ENCODE measurements at places on chromosomes 7 and 10.

DNA sequence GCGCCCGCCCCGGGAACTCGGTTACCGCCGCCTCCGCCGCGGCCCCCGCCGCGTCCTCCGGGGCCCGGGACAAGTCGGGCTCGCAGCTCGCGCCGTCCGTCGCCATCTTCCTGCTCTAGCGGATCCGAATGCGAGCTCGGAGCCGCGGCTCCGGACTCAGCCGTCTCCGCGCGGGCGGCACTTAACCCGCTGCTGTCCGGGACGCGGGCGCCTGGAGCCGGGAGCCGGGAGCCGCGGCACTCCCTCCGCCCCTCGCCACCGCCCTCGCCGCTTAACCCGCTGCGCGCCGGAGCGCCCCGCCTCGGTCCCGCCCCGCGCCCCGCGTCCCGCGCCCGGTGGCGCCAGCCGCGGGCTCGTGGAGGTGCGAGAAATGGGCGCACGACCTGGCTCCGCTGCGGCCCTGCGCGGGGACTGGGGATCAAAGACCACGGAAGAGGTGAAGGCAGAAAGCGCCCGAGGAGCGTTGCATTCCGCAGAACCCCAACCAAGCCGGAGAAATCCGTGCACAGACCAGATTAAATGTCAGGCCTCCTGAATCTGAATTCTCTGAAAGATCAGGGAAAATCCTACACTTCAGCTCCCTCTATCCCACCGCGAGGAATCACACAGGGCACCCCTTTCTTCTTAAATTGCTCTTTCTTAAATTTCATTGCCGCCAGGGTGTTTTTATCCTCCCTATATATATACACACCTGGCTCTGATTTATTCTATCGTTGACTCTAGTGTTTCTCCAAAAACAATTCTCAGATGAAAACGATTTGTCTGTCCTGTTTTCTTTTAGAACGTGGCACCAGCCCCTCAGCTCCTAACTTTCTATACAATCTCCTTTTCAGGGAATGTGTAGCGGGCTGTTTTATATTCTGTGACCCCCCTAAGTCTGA lies at the start of gene CTTNBP2:
Gene CTTNBP2 (minus strand): TSS at position 132 of the 881 bp plus-strand sequence. CDS start 26 bp downstream, at position 106.
- no peak within 1 kb of the TSS for H3K4me3 ChIP-seq
- no peaks in the 10 kb centered on the region for H3K4me1 ChIP-seq
- H3K27me3 ChIP-seq = peaks cover 6% of the 10 kb centered on the region
- H3K27ac ChIP-seq = no peak within 1 kb of the TSS
- H3K36me3 ChIP-seq = no peaks in the 10 kb centered on the region

DNA sequence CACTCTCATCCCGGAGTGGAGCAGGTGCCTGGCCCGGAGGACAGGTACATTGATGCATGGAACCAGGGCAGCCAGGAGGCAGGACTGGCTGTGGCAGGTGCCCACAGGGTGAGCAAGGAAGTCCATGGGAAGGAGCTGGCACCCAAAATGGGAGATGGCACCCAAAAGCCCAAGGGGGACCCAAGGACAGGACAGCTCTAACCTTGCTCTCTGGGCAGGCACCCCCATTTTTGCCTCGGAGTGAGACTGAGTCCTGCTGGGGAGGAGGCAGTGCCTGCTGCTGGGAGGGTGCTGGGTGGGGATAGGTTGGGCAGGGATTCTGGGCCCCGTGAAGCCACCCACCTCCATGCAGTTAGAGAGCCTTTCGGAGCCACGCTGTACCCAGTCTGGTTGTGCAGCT lies 234.5 kb downstream of the TCERG1L start:
- no peaks in the 10 kb centered on the region for H3K36me3 ChIP-seq
- H3K27me3 ChIP-seq = no peaks in the 10 kb centered on the region
- H3K4me3 ChIP-seq = no peak overlapping the region

- no peaks in the 10 kb centered on the region for H3K27me3 ChIP-seq
- no peak overlapping the region for H3K4me3 ChIP-seq
- DNase-seq = peak; percentile 11
- H3K27ac ChIP-seq = no peak overlapping the region
- H3K36me3 ChIP-seq = no peaks in the 10 kb centered on the region
- no peaks in the 10 kb centered on the region for H3K4me1 ChIP-seq
These were observed 94.0 kb downstream of the SLC37A3 start for GRCh38 chr7:140304191-140304799.

DNA sequence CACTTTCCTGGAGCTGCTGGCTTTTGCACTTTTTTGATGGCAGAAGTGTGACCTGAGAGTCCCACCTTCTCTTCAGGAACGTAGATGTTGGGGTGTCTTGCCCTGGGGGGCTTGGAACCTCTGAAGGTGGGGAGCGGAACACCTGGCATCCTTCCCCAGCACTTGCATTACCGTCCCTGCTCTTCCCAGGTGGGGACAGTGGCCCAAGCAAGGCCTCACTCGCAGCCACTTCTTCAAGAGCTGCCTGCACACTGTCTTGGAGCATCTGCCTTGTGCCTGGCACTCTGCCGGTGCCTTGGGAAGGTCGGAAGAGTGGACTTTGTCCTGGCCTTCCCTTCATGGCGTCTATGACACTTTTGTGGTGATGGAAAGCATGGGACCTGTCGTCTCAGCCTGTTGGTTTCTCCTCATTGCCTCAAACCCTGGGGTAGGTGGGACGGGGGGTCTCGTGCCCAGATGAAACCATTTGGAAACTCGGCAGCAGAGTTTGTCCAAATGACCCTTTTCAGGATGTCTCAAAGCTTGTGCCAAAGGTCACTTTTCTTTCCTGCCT lies 31.1 kb downstream of the PFKFB3 start:
- H3K36me3 ChIP-seq = peaks cover 21% of the 10 kb centered on the region
- no peaks in the 10 kb centered on the region for H3K4me1 ChIP-seq
- DNase-seq = no peak

DNA sequence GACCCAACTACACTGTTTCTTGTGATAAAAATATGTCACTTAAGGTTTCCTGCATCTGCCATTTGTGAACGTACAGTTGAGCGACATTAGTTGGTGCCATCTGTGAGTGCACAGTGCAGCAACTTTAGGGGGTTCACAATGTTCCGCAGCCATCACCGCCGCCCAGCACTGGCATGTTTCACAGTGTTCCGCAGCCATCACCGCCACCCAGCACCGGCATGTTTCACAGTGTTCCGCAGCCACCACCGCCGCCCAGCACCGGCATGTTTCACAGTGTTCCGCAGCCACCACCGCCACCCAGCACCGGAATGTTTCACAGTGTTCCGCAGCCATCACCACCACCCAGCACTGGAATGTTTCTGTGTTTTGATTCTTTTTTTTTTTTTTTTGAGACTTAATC lies 83.0 kb downstream of the MGMT start:
- H3K27me3 ChIP-seq = no peaks in the 10 kb centered on the region
- peaks cover 9% of the 10 kb centered on the region for H3K4me1 ChIP-seq
- H3K36me3 ChIP-seq = no peaks in the 10 kb centered on the region
- no peak overlapping the region for H3K4me3 ChIP-seq
- DNase-seq = no peak

GRCh38 chr7:29684787-29685650 lies 121.3 kb upstream of the WIPF3 start:
- no peak for DNase-seq
- H3K36me3 ChIP-seq = no peaks in the 10 kb centered on the region
- H3K27ac ChIP-seq = no peak overlapping the region
- peak overlapping the region; percentile 47 for H3K4me3 ChIP-seq
- no peaks in the 10 kb centered on the region for H3K4me1 ChIP-seq

DNA sequence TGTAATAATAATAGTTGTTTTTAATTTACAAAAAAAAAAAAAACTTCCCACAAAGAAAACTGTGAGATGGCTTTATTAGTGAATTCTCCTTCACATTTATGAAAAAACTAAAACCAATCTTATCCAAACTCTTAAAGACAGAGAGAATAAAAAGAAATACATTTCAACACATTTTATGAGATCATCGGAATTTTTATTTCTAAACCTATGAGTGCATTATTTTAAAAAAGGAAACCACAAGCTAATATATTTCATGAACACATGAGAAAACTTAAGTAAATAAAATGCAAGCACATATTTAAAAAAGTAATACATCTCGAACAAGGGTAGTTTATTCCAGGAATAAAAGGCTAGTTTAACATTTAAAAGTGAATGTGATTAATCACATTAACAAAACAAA lies 31.5 kb downstream of the C7orf25 start:
- no peak for DNase-seq
- H3K27ac ChIP-seq = no peak overlapping the region
- H3K4me3 ChIP-seq = no peak overlapping the region
- peaks cover 1% of the 10 kb centered on the region for H3K27me3 ChIP-seq
- no peaks in the 10 kb centered on the region for H3K4me1 ChIP-seq

- H3K4me3 ChIP-seq = no peak overlapping the region
- H3K27me3 ChIP-seq = no peaks in the 10 kb centered on the region
- no peak overlapping the region for H3K27ac ChIP-seq
- no peaks in the 10 kb centered on the region for H3K36me3 ChIP-seq
These were observed 6.9 kb downstream of the NRAP start for GRCh38 chr10:113656896-113657295.

DNA sequence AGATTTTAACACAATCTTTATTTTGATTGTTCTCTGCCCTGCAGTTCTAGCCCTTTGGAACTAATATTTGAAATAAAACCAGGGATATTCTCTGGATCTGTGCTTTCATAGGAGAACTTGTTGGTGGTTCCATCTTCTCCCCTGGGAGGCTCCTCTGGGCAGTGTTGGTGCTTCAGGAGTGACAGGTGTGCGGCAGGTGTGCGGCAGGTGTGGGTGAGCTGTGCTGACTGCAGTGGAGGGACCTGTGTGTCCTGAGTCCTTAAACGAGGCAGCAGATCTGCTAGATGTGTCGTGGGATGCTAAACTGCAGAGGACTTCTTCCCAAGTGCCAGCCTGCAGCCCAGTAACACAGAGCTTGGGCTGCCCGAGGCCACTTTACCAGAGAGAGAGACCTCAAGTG lies 98.4 kb downstream of the LYZL1 start:
- no peak overlapping the region for H3K4me3 ChIP-seq
- no peaks in the 10 kb centered on the region for H3K4me1 ChIP-seq

DNA sequence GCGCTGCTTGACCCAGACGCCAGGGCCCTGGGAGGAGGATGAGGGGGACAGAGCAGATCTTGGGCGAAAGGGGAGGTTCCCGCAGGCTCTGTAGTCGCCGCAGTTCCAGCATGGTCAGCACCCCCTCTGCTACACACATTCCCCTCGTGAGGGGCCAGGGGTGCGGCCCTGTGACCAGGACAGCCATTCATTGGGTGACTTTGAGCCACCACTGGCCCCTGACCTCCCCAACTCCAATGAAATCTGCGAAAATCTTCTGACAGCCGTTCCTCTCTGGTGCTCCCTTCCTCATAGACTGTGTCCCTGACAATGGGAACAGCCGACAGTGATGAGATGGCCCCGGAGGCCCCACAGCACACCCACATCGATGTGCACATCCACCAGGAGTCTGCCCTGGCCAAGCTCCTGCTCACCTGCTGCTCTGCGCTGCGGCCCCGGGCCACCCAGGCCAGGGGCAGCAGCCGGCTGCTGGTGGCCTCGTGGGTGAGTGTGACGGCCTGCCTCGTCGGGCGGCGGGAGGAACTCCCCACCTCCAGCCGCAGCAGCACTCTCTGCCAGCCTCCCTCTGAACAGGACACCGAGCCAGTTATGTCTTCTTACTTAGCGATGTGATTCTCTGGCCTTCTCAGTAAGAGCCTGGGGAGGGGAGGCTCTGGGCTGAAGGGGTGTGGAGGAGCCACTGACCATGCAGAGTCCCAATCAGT lies 825 bp downstream of the TMEM176A start:
- H3K27me3 ChIP-seq = peaks cover 14% of the 10 kb centered on the region
- DNase-seq = no peak
- H3K36me3 ChIP-seq = no peaks in the 10 kb centered on the region

DNA sequence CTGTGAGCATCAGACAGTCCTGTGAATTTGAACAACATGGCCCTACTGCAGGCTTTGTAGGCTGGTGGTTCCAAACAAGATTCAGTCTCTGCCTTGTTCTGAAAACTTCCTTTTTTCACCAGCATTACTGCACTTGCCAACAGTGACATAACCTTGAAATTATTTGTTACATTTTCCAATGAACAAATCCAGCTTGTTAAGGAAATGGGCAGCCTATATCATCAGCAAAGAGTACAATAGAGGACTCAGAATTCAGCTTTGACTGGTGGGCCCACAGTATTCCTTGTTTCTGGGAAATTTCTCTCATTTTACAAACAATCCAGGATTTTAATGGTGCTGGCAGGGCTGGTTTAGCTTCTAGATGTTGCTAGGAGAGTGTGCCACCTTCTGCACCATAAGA lies 703.7 kb upstream of the FZD8 start:
- no peak for DNase-seq
- H3K27me3 ChIP-seq = no peaks in the 10 kb centered on the region
- no peak overlapping the region for H3K27ac ChIP-seq
- H3K4me1 ChIP-seq = no peaks in the 10 kb centered on the region

- no peak for DNase-seq
- H3K4me3 ChIP-seq = no peak overlapping the region
- H3K27ac ChIP-seq = no peak overlapping the region
- H3K36me3 ChIP-seq = peaks cover 5% of the 10 kb centered on the region
These were observed 2.3 kb upstream of the CUZD1 start for GRCh38 chr10:122847782-122848604.

DNA sequence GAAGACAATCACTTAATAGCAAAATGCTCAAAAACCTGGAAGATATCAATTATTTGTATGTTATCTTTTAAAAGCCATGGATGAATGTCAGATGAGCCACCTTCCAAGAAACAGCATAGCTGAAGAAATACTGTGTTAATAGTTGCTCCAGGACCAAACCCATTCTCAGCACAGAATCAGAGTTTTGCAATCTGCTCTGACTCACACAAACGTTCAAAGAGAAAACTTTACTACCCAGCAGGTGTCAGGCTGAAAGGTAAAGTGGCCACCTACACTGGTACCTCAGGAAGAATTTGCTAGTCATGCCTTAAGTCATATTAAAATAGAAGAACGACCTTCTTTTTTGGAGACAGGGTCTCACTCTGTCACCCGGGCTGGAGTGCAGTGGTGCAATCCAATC lies 526.5 kb downstream of the PARD3 start:
- no peak overlapping the region for H3K4me3 ChIP-seq
- no peaks in the 10 kb centered on the region for H3K4me1 ChIP-seq
- no peaks in the 10 kb centered on the region for H3K36me3 ChIP-seq

GRCh38 chr7:100823140-100823525 lies 4.2 kb downstream of the EPHB4 start:
- peaks cover 12% of the 10 kb centered on the region for H3K27me3 ChIP-seq
- no peaks in the 10 kb centered on the region for H3K36me3 ChIP-seq
- DNase-seq = no peak
- H3K4me1 ChIP-seq = no peaks in the 10 kb centered on the region
- H3K27ac ChIP-seq = no peak overlapping the region

DNA sequence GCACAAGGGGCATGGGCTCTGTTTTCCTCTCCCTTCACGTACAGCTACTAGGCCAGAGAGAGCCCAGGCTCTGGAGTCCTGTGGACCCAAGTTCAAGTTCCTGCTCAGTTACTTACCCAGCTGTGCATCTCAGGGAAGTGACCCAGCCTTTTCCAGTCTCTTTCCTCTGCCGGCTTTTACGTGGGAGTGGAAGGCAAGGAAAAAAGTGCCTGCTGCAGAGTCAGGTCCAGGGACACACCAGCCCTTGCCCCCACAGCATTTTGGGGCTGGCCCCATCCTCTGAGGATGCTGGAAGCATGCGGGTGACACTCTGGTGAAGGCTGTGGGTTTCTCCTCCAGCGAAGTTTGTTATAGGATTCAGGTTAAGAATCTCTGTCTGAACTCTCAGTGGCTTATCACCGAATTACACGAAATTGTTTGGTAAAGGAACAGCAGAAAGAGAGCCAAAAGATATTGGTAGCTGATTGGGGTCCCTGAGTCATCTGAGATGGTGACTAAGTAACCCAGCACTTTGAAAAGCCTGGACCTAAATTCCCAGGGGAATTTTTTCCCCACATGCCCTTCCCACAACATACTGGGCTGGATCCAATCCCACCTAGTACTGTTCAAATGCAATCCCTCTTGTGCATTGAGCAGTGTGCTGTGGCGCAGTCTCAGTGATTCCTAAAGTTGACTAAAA lies 424.3 kb downstream of the RPS24 start:
- H3K4me3 ChIP-seq = no peak overlapping the region
- H3K4me1 ChIP-seq = no peaks in the 10 kb centered on the region
- no peak overlapping the region for H3K27ac ChIP-seq
- no peak for DNase-seq
- no peaks in the 10 kb centered on the region for H3K27me3 ChIP-seq
- no peaks in the 10 kb centered on the region for H3K36me3 ChIP-seq

Measured in GM12878 (cell line).